ENCODE measurements at places on chromosomes 4 and X.
A peak's percentile ranks its signal among the peaks of the same experiment; 100 is the strongest.

DNA sequence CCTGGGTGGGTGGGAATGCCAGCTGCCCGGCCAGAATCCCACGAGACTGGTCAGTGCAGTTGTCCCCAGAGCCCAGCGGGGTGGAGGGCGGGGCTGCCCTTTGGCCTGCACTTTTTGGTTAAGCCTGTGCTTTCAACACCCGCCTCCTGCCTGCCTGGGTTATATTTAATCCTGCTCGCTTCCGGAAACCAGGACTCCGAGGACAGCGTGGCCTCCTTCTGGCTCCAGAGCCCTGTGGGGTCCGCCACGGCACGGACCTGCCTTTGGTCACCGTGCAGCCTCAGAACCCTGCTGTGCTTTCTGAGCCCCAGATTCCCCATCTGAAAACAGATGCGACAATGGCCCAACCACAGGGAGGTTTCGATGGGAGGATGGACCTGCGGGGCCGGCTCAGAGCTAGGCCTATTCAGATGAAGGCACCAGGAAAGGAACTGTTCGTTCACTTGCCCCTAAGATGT lies 29.4 kb upstream of the KIAA0232 start:
- DNase-seq, result no peak

DNA sequence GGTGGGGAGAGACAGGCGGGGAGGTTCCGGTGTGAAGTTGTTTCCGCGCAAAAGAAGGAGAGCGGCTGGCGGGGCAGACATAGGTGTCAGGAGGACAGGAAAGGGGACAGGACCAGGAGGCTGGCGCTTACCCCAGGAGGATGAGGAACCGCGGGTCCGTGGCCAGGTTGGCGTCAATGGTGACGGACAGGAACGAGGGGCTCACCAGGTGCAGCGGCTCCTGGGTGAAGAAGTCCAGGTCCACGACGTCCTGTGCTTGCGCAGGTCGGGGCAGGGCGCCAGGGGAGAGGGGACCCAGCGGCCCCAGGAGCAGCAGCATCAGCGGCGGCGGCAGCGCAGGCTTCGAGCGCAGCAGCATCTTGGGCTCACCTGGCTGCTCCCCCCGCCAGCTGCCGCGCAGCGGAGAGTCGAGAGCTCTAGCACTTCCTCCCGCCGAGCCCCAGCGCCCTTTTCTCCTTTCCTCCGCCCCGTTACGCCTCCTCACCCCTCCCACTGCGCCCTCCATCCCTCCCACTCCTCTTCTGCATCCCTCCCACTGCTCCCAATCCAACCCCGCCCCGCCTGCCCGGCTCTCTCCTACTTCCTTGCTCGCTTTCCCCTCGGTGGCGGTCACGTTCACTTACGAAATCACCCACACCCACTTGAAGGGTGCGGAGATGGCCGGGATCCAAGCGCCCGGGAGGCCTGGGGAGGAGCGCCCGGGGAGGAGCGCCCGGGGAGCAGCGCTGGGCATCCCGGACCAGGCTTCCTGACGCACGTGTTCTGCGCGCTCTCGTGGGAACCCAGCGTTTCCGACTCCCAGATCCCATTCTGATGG lies at the start of gene HPSE:
HPSE (minus strand) TSS at position 424 of the 817 bp plus-strand sequence; CDS start at position 358, 66 bp downstream.
- DNase-seq, result peak; percentile 50

DNA sequence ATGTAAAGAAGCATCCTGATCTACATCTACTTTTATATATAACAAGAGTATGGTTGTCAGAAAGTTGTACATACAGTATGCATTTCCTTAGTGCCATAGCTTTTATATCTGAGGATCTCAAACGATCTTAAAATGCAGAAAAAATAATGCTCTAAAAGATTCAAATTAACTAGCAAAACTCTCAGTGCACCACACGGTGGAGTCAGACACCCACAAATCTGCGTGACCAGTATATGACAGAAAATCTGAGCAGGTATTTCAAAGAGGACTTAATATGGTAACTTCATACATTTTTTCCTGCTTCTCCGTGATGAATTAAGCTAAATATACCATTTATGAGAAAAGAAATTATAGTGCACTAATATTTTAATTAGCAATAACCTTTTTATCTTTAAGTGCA lies 803.0 kb downstream of the DMD start:
- DNase-seq, result no peak

DNA sequence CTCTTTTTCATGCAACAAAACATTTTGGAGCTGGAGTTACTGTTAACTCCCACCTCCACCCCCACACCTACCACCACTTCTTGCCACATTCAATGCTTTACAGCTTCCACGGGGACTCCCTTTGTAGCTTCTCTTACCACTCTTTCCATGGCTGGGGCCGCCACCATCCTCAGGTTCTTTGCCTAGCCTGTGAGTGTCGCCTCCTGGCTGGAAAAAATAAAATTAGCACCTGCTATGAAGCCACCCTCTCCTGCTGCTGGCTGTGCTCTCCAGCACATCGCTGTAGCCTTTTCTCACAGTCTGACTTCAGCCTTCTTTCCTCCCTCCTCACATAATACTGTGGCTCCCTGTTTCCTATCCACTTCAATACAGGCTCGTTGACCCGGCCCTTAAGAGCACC lies 114.4 kb downstream of the FRAS1 start:
- DNase-seq, result no peak

GRCh38 chr4:180028682-180029081 lies 2214.5 kb upstream of the TENM3 start:
- no peak for DNase-seq

- DNase-seq, result no peak
These were observed 63.0 kb upstream of the FAM9A start for GRCh38 chrX:8864161-8864560.

- DNase-seq, result no peak
These were observed 57.8 kb downstream of the SOD3 start for GRCh38 chr4:24853142-24853541.

DNA sequence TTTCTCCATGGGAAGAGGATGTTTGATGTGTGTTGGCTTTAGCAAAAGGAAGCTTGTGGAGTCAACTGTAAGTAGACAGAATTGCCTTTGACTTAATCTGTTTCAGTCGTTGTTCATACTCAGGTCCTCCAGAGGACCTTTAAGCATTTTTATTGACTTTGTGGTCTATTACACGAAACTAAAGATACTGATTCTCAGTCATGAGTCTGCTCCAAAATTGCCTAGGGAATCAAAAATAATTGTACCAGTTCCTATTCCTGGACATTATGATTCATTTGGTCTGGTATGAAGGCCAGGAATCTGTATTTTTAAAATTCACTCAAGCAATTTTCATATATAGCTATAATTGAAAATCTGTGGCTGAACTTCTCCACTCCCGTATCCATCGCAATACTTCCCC lies 38.6 kb downstream of the AR start:
- no peak for DNase-seq

- DNase-seq, result no peak
These were observed 50.3 kb upstream of the HPF1 start for GRCh38 chr4:169807934-169808509.

- DNase-seq, result no peak
These were observed 1015.3 kb downstream of the ARAP2 start for GRCh38 chr4:35229021-35229420.

Data from effector CD8-positive, alpha-beta T cell (primary cell).